ENCODE measurements at places on chromosomes 4 and X.

DNA sequence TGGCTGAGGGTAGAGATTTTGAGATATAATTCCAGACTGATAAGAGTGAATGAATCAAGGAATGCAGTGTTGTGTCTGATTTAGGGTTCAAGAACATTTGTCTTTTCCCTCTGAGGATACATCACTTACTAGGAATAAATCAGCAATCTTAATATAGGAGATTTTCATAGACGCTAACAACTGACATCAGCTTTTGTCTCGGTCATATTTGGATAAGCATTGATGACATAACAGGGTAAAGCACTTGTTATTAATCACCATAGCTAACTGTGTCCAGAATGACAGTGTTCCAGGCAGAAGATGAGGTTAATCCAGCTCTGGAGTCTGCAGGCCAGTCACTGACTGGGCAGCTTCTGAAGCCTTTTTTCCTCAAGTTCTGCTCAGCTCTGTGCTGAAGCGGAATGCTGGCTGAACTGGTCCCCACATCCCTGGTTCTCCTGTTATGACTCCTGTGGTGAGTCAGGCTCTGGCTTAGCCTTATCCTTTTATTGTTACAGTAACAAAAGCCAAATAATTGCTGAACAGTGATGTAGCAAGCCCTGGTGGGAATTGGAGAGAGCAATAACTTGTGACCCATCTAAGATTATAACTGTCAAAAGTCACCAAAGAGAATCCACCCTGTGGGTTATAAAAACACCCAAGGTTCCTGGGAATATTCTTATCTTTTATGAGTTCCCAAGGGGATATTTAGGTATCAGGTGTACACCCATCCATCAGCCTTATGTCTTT is 41.8 kb downstream of the FNIP2 start:
- peak; percentile 69 for DNase-seq

DNA sequence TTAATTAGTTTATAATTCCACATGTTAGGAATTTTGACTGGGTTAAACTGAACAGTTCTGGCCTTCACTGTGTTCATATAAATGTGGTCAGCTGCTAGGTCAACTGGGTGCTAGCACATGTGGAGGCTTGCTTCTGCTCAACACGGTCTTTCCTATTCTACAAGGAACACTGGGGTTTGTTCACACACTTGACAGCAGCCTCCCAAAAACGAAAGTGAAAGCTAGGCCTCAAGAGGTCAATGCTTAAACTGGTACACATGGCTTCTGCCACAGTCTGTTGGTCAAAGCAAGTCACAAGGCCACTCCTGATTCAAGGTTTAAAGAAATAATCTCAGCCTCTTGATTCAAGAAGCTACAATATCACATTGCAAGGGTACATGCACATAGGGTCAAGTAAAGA is 126.5 kb downstream of the QDPR start:
- peak; percentile 2 for DNase-seq

DNA sequence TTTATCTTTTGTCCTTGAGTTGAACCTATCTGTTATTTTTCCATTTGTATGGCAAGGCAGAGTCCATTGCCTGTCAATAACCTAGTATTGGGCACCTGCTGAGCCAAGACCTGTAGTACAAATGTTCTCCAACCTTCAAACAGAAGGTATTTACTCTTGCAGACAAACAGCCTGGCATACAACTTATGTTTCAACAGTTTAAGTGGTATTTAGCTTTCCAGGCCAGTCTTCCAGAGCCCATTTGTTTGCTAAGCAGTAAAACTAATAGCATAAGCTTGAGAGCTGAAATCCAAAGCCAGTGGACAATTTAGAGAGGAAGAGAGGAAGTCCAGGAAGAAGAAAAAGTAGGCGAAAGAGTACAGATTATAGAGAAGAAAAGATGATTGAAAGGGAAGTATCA is 979.3 kb downstream of the GLUD2 start:
- DNase-seq, result no peak

DNA sequence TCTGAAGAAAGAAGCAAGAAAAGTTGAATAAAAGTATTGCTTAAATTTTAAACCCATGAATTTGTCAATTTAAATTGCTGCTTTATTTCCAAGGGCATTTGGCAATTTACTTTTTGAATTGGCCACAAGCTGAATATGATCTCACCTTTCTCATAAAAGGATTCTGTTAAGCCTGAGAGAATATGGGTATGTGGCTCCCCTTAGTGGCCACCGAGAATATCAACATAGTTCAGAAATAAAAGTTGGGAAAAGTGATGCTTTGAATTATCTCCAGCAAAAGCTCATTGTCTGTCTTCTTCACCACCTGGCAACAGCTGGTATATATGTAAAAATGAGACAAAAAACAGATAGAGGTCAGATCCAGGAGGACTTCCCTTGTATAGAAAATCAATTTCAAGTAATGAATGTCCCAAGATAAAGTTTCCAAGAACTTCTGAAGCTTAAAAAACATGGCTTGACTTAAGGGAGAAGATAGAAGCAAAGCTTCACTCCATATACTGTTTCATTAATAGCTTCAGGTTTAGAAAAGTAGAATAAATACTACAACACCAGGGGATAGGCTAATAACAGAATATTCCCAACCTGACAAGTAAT is 290.7 kb upstream of the FAM241A start:
- DNase-seq, result peak; percentile 37

DNA sequence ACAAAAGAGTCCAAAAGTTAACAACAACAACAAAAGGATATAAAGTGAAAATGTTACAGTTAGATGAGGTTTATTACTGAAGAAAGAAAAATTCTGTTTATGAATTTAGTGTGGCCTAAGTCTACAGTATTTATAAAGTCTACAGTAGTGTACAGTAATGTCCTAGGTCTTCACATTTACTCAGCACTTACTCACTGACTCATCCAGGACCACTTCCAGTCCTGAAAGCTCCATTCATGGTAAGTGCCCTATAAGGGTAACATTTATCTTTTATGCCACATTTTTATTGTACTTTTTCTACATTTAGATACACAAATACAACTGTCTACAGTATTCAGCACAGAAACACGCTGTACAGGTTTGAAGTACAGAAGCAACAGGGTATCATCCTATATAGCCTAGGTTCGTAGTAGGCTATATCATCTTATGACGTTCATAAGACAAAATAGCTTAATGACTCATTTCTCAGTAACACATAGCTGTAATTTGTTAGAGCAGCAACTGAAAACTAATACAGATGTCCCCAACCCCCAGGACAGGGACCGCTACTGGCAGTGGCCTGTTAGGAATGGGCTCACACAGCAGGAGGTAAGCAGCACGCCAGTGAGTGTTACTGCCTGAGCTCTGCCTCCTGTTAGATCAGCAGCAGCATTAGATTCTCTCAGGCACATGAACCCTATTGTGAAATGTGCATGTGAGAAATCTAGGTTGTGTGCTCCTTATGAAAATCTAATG is 61.3 kb downstream of the CENPC start:
- no peak for DNase-seq

All from body of pancreas (tissue), 4 donors.